ENCODE measurements at places on chromosomes 4 and X.
A peak's percentile ranks its signal among the peaks of the same experiment; 100 is the strongest.

- DNase-seq: no peak
These were observed 32.4 kb downstream of the PRIMPOL start for GRCh38 chr4:184681916-184682315.

GRCh38 chr4:147003956-147004809, 58.5 kb upstream of the TTC29 start:
- DNase-seq: no peak

GRCh38 chr4:35138449-35138848, 1105.9 kb downstream of the ARAP2 start:
- no peak for DNase-seq

GRCh38 chr4:127776620-127777019, 5.5 kb upstream of the HSPA4L start:
- DNase-seq: no peak

- DNase-seq: no peak
These were observed 29.5 kb upstream of the IRF2 start for GRCh38 chr4:184503869-184504300.

GRCh38 chr4:79979785-79980437, 93.1 kb downstream of the ANTXR2 start:
- DNase-seq: no peak

- no peak for DNase-seq
These were observed 21.1 kb upstream of the PAPSS1 start for GRCh38 chr4:107740950-107741701.

DNA sequence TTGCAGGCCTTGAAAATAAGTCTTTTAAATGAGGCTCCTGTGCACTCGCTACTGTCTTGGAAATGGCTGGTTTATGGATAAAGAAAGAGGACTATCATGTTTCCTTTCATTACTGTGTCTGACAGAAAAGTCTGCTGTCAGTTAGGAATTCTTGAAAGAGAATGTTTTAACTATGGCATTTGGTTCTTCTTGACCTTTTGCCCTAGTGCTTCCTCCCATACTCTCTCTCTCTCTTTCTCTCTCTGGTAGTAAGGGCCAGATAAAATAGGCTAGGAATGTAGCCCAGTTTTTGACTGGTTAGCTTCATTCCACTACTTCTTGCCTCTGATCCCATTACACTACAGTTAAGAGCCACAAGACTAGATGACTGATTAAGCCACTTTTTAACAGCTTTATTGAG, 29.8 kb downstream of the YY2 start:
- no peak for DNase-seq

DNA sequence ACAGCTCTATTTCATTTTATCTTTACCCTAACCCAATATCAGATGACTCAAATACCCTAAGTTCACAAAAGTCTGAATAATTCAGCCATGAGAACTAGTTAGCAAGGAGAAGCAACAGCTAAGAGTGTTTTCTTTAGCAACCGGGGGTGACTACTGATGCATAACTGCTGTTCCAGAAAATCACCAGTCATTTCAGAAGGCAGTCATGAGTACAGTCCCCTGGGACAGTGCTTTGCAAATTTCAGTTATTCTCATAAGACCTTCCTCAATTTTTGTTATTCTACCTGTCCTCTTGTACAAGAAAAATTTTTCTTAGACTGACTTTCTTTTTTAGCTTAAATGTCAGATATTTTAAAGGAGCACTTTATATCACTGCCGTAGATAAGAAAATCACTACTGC, 16.4 kb downstream of the BANK1 start:
- no peak for DNase-seq

- DNase-seq: no peak
These were observed 71.7 kb upstream of the IL13RA1 start for GRCh38 chrX:118655561-118656246.

- DNase-seq: no peak
These were observed 59.1 kb downstream of the AMELX start for GRCh38 chrX:11352296-11352741.

- no peak for DNase-seq
These were observed 24.3 kb downstream of the LEF1 start for GRCh38 chr4:108144451-108144850.

- no peak for DNase-seq
These were observed 114.3 kb downstream of the SH3BGRL start for GRCh38 chrX:81316163-81316562.

DNA sequence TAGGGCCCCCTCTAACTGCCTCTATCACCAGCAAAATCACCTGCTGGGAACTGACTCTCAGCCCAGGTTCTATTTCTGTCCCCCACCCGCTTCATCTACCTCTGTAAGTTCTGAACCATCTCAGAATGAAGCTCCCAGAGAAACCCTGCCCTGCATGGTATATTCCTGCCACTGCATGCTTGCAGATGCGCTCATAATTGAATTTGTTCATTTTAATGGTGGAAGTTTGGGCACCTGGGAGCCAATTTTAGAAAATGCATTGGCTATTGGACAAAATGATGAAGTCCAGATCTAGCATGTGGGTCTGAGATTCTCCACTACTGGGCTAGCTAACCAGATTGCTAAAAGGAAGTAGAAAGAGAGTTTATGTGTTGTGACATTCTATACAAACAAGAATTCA, 28.6 kb upstream of the SLC10A4 start:
- DNase-seq: no peak

GRCh38 chr4:6306299-6306698, 36.6 kb downstream of the WFS1 start:
- no peak for DNase-seq

DNA sequence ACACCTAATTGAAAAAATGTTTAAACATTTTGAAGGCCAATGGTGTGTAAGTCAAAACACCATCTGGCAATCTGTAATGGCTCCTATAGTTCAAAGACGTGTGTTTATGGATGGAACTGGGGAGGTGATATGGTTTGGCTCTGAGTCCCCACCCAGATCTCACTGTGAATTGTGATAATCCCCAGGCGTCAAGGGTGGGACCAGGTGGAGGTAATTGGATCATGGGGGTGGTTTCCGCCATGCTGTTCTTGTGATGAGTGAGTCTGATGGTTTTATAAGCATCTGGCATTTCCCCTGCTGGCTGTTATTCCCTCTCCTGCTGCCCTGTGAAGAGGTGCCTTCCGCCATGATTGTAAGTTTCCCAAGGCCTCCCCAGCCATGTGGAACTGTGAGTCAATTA, 52.2 kb downstream of the ADRA2C start:
- DNase-seq: peak; percentile 13

- no peak for DNase-seq
These were observed 1328.7 kb downstream of the ADGRL3 start for GRCh38 chr4:62528874-62529273.

DNA sequence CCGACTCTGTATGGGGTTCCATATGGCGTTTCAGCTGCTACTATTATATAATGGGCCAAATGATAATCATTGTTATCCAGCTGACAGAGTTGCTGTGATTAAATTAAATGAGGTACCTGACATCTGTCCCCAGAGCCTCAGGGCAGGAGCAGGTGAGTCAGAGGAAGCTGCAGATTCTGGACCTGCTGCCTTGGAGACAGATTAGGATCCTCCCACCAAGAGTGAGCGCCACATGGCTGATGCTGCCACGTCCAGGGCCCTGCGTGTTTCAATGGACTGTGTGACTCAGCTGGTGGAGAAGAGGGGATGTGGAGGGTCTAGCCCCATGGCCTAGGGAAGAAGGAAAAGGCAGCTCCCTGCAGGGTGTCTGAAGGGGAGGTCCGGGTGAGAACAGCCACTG, 28.3 kb upstream of the UXT start:
- DNase-seq: no peak

GRCh38 chr4:77092975-77093374, 17.2 kb upstream of the CCNI start:
- no peak for DNase-seq

DNA sequence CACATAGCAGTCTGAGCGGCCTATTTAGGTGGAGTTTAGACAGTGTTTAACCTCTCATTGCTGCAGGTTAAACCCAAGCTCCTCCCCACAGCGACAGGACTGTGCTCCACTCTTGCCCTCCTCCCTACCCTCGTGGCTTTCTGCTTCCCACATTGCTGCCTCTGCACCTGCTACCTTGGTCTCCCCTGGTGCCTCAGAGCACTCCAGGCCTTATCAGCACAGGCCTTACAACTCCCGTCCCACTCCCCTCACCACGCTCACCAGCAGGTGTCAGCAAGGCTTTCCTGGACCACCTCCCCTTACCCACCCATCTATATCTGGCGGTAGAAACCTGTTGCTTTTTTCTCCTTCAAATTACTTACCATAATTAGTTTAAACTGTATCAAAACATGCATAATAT, 18.6 kb downstream of the HELT start:
- no peak for DNase-seq

DNA sequence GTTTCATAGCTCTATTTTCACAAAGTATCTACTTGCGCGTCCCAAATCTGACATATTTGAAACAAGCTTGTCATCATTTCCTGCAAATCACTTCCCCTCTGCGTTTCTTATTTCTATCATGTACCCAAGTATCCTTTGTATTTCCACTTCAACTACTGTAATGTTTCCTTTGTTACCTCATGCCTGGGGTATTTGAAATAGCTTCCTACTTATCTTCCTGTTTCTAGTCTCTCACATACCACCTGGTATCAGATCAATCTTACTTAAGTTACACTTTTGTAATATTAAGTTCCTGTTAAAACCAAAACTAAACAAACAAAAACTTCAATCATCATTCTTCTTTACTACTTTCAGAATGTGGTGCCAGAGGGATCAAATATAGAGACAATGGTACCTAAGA, 93.6 kb upstream of the SMAD1 start:
- no peak for DNase-seq

DNA sequence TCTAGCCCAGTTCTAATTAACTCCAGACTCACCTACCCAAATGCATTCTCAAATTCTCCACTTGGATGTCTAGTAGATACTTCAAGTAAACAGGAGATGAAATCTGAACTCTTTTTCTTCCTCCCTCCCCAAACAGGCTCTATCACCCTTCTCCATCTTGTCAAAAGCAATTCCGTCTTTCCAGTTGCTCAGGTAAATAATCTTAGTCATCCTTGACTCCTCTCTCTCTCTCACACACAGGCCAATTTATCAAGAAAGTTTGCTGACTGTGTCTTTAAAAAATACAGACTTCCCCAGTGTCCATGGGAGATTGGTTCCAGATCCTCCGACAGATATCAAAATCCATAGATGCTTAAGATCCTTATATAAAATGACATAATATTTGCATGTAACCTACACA, 12.9 kb downstream of the TXK start:
- DNase-seq: no peak

DNA sequence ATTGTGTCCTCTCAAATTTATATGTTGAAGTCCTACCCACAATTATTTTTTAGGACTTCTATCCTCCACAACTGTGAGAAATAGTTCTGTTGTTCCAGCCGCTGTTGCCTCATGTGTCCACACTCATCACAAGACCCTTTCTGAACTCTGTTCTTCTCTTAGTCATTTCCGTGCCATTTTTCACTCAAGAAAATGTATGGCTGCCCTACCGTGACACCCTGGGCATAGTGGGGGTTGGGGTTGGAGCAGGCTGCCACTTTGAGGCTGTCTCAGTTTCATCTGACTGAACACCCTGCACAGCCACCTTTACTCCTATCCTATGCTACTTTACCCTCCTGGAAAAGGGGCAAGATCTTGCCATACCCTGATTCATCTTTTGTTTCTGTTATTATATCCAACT, 319.1 kb downstream of the TENM3 start:
- no peak for DNase-seq

DNA sequence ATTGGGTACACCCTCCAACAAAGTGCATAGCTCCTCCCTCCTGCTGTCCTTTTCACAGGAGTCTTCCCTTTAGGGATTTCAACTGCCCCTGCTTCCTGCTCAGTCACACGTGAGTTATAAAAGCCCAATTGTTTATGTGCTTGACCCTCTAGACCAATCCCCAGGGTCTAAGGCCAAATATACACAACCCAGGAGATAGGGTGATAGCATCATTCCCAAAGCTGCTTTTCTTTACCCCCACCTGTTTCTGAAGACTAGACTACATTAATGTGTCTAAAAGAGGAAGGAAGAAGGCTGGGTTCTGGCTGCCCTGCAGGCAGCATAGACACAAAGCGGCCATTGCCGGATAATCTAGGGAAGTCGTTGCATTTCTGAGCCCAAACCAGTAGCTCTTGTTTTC, 526.7 kb upstream of the FRG1 start:
- no peak for DNase-seq

DNA sequence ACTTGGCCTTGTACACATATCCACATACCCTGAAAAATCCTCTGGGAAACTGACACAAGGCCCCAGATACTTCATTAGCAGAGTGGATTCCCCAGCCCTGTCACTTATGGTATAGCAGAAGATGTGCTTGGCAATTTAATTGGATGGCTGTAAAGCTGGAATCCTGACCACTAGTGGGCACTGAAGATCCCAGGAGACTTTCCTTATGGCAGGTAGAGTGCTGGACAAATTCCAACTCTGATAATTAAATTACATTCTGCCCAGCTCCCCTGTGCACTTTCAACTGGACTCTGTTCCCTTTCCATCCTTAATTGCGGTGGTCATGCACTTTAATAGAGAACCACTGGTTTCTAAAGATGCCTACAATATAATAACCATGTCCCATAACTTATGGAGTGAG, 119.8 kb downstream of the DCK start:
- no peak for DNase-seq

DNA sequence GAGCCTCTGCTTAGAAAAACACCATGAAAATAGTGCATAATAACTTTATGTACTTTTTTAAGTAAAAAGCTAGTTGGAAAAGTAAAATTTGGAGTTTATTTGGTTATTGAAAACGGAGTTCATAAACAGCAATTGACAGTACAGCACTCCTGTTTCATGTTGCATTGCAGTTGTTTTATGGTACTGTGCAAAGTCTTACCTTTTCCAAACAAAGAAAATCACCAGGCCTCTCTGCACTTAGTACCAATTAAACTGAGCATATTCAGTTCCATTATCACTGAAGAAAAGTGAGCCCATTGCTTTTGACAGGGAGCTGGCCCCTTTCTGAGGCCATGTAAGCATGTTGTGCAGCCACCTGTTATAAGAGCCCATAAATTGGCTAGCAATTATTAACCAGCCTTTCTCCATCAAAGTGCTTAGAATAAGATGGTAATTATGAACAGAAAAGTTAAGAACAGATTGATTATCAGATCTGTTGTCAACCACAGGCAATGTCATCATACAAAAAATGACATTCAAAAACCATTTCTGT, 376.6 kb upstream of the EMCN start:
- DNase-seq: no peak

All from glutamatergic neuron (in vitro differentiated cells).